Activated naive CD4-positive, alpha-beta T cell treated with anti-CD3 and anti-CD28 coated beads for 36 hours (primary cell): ENCODE measurements at places on chromosomes 11 and 22. TPM values are rescaled to one million over a fixed set of nuclear protein-coding genes. Genes with fewer than 3 reads are reported as not detected.

- no peak for DNase-seq
These were observed 985 bp downstream of the OOSP3 start for GRCh38 chr11:59879567-59879966.

DNA sequence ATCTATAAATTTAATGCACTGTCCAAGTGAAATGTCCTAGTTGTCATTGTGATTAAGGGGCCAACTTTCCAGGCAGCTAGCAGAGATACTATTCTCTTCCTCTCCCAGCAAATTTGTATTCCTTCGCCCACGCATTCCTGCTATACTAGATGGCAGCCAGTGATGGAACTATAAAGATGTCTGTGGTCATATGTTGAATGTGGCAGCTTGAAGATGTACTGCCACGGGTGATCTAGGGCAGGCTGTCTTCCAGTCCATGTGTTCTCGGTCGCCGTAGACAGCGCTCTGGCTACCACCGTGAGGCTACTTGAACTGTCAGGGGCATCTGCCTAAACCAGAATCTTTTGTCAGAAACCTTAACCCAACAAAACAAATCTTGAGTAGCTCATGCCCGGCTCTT is 8.3 kb upstream of the SIDT2 start:
- no peak for DNase-seq

DNA sequence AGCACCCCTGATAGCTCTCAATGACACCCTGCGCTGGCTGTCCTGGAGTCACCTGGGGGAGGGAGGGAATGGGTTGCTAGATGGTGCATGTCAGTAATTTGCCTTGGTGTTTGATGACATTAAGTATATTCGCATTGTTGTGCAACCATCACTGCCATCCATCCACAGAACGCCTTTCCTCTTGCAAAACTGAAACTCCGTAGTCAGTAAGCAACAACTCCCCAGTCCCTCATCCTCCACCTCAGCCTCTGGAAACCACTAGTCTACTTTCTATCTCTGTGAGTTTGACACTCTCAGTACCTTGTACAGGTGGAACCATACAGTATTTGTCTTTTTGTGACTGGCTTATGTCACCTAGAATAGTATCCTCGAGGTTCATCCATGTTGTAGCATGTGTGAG is 62.6 kb downstream of the PKNOX2 start:
- no peak for DNase-seq

The MIOX gene
- total RNA-seq, result not detected

The HOATZ gene
- not detected for total RNA-seq
